ENCODE measurements at places on chromosomes 6 and 20. TPM values are rescaled to one million over a fixed set of nuclear protein-coding genes. Genes with fewer than 3 reads are reported as not detected.

FBXL4 gene
- 8.8 TPM for total RNA-seq

WFDC5 gene
- not detected for total RNA-seq

POM121L2 gene
- total RNA-seq, result not detected

LY6G6C gene
- total RNA-seq, result not detected

SOX18 gene
- not detected for total RNA-seq

GNRH2 gene
- 1.2 TPM for total RNA-seq

DCDC2 gene
- total RNA-seq, result not detected

METTL24 gene
- total RNA-seq, result 0.24 TPM

MAP7 gene
- 0.68 TPM for total RNA-seq

LKAAEAR1 gene
- not detected for total RNA-seq

SOBP gene
- total RNA-seq, result 0.16 TPM

DNA sequence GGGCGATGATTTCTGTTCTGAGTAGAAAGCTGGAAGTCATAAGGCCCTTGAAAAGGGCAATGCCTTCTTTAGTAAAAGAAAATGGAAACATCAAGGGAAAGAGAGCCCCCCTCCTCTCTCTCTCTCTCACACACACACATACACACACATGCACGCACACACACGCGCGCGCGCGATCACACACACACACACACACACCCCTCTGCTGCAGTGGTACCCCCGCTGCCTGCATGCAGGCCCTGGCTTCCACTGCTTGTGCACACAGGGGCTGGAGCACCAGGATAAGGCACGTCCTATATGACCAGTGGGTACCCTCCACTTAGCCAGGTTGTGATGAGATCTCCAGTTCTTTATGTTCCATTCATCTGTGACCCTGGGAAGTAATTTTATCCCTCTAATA lies 300.9 kb downstream of the SLC35F1 start:
- no peak overlapping the region for H3K27ac ChIP-seq
- no peak overlapping the region for H3K4me3 ChIP-seq
- H3K4me1 ChIP-seq, result no peaks in the 10 kb centered on the region
- no peaks in the 10 kb centered on the region for H3K36me3 ChIP-seq
- H3K27me3 ChIP-seq, result no peaks in the 10 kb centered on the region

DNA sequence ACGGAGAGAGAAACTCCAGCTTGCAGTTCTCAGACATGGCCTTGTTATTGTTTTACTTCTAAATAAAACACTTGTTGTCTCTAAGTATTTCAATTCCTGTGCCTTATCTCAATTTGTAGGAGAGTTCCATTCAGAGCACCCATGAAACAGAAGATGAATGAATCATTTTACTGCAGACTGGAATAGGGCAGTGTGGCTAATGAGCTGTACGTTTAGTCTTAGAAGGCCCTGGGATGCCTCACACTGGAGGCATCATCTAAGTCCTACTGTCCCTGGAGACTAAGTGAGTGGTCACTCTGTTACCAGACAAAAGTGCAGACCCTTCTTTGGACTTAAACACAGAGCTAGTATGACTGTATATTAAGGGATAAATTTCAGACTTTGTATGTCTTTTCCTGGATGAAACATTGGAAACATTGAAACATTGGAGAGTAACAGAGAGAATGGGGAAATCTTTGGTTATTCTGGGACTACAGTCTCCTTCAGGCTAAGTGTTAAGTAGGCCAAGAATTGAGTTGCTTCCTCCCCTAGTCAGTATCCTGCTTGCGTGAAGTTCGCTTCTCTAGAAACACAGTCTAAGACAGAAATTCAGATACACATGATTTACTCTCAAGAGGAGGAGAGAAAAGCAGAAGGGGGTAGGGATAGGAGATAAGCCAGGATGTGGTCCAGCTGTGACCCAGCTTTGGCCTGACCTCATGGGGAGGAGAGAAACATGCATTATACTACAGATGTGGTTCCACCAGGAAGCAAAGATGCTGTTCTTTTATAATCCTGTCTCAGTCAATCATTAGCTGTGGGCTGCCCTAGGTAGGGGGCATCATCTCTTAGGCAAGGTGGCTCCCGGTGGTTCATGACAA lies 167.4 kb upstream of the BMP2 start:
- H3K27ac ChIP-seq, result no peak overlapping the region
- no peak overlapping the region for H3K4me3 ChIP-seq
- no peaks in the 10 kb centered on the region for H3K36me3 ChIP-seq
- no peaks in the 10 kb centered on the region for H3K27me3 ChIP-seq
- H3K4me1 ChIP-seq, result peaks cover 8% of the 10 kb centered on the region

DNA sequence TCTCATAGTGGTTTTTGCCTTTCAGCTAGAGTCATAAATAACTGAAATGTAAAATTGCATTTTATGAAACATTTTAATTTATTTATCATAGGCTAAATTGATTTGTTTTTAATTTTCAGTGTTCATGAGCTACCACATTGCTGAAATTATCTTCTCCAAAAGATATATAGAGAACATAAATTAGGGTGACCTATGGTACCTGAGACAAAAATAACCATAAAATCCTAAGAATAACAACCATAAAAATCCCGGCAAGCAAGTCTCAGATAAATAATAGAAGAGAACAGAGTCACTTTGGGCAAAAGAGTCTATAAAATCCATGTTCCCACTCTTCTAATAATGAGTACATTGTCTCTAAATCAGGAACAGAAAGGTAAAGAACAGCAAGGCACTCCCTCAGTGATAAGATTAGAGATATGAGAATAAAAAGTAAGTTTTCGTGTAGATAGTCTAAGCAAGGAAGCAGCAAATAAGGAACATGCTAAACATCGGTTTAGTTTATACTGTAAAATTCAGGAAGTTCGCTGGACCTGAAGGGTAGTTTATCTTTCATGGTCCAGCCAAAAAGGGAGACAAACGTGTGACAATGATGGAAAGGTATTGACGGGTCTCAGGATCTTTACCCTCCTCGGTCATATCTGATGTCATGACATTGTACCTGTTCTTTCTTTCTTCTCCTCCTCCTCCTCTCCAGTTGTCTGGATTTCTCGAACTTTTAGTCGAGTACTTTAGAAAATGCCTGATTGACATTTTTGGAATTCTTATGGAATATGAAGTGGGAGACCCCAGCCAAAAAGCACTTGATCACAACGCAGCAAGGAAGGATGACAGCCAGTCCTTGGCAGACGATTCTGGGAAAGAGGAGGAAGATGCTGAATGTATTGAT lies 117.6 kb downstream of the TMEM242 start:
- H3K27ac ChIP-seq, result no peak overlapping the region
- H3K4me1 ChIP-seq, result no peaks in the 10 kb centered on the region
- H3K4me3 ChIP-seq, result no peak overlapping the region
- H3K36me3 ChIP-seq, result peaks cover 62% of the 10 kb centered on the region
- H3K27me3 ChIP-seq, result no peaks in the 10 kb centered on the region

DNA sequence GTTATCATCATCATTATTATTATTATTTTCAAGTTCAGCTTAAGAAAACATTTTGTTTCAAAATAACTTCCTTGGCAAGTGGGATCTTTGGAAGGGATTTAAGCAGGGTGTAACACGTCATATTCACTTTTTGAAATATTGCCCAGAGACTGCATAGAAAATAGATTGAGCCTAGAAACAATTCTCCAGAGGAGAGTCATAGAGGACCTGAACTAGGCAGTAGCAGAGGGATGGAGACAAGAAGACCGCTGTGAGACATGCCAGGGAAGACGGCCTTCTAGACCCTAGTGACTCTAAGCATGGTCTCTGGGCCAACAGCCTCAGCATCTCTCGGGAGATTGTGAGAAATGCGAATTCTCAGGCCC lies 55.5 kb downstream of the EDN1 start:
- H3K4me1 ChIP-seq, result no peaks in the 10 kb centered on the region
- H3K36me3 ChIP-seq, result no peaks in the 10 kb centered on the region
- H3K27me3 ChIP-seq, result no peaks in the 10 kb centered on the region
- no peak overlapping the region for H3K4me3 ChIP-seq
- no peak for DNase-seq
- H3K27ac ChIP-seq, result no peak overlapping the region

DNA sequence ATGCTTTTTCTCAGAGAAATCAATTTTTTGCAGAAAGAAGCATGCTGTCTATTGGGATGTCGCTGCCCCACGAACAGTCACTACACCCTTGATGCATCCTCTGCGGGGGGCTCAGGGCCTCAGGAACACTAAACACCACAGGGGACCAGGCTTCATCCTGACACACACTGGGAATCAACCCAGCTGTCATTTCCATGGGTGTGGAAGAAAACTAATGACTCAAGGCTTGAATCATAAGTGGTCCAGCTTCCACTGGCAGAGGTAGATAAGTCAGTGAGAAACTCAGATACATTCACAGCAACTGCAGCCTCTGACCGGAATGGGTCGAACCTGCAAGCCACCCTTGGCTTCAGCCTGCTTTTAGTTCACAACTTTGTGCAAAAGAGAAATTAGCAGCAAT lies 81.3 kb upstream of the SPTLC3 start:
- DNase-seq, result no peak
- H3K4me3 ChIP-seq, result no peak overlapping the region
- H3K36me3 ChIP-seq, result no peaks in the 10 kb centered on the region
- no peak overlapping the region for H3K27ac ChIP-seq
- H3K4me1 ChIP-seq, result peaks cover 27% of the 10 kb centered on the region

- no peaks in the 10 kb centered on the region for H3K4me1 ChIP-seq
- H3K36me3 ChIP-seq, result no peaks in the 10 kb centered on the region
- H3K27me3 ChIP-seq, result no peaks in the 10 kb centered on the region
- no peak overlapping the region for H3K27ac ChIP-seq
- DNase-seq, result no peak
Observed at GRCh38 chr20:22904905-22905304, 130.2 kb upstream of the SSTR4 start.

DNA sequence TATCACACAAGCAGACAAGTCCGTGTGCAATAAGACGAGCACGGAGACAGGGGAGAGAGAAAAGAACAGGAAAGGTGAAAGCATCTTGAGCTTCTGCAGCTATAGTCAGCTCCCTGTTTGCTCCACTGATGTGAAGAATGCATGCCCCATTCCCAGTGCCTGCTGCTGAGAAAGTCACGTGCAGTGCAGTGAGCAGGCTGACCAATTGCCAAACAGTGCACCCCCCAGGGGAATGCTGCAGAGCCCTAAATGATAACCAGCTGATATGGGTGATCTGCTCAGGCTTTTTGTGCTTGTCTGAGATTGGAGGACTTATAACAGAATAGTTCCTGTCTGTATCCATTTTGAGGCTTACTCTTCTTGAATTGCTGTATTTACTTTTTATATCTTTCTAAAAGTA lies 121.5 kb downstream of the PACRG start:
- H3K27ac ChIP-seq, result no peak overlapping the region
- H3K4me1 ChIP-seq, result no peaks in the 10 kb centered on the region
- H3K27me3 ChIP-seq, result no peaks in the 10 kb centered on the region
- H3K4me3 ChIP-seq, result no peak overlapping the region
- H3K36me3 ChIP-seq, result no peaks in the 10 kb centered on the region
- DNase-seq, result no peak

- H3K4me3 ChIP-seq, result no peak overlapping the region
- no peak for DNase-seq
- no peak overlapping the region for H3K27ac ChIP-seq
- H3K36me3 ChIP-seq, result no peaks in the 10 kb centered on the region
Observed at GRCh38 chr20:2706688-2707352, 14.2 kb downstream of the EBF4 start.

DNA sequence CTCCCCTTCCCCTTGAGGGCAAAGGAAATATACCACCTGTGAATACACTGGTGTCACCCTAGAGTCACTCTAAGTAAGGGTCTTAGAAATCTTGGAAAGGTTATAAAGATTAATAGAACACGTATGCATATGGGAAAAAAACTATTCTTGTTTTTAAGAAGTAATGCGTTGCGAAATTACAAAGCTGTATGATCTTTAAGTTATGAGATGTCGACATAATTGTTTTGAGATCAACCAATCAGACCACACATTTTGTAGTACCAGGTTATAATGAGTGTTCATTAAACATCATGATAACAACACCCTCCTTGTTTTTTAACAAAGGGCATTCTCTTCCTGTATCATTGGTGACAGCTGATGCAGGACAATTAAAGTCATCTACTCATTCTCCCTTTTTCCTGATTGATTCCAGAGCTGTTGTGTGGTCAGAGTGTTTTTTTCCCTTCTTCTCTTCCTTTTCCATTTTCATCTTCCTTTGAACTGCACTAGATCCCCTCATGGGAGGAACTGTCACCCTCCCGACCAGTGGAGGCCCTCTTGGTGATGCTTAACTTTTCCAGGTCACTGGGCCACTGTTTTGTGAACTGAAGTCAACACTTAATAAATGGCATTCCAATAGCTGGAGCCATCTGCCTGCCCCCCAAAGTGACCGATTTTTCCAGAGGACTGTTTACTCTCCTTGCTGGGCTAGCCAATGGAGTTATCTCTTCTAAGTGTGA lies 37.0 kb downstream of the PRDM1 start:
- H3K4me1 ChIP-seq, result peaks cover 13% of the 10 kb centered on the region
- no peaks in the 10 kb centered on the region for H3K27me3 ChIP-seq
- no peaks in the 10 kb centered on the region for H3K36me3 ChIP-seq
- no peak overlapping the region for H3K27ac ChIP-seq
- no peak overlapping the region for H3K4me3 ChIP-seq
- no peak for DNase-seq

- H3K27me3 ChIP-seq, result no peaks in the 10 kb centered on the region
- DNase-seq, result no peak
- no peak overlapping the region for H3K4me3 ChIP-seq
- H3K36me3 ChIP-seq, result no peaks in the 10 kb centered on the region
Observed at GRCh38 chr6:151254451-151255081, 14.8 kb downstream of the AKAP12 start.

Data from natural killer cell (primary cell).